ENCODE measurements at places on chromosomes 1 and 21. TPM values are rescaled to one million over a fixed set of nuclear protein-coding genes. Genes with fewer than 3 reads are reported as not detected.

DNA sequence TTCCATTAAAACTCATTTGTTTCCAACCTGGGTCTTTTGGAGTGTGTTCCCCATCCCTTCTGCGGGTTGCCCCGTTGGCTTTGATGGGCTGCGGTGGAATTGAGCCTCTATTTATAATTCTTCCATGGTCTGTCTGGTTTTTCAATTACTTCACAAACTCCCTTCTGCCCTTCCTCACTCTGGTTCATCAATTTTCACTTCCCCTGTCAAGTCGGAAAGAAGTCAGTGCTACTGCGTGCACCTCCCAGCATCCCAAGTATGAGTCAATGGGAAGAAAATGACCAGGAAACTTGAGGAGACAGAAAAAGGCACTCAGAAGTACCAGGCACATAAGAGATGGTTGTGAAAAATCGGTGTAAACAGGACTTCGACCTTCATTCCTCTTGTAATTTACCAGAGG, 126.2 kb downstream of the KAZN start:
- no peaks in the 10 kb centered on the region for H3K36me3 ChIP-seq
- H3K4me3 ChIP-seq = no peak overlapping the region
- no peak overlapping the region for H3K27ac ChIP-seq

- H3K27ac ChIP-seq = peak overlapping the region; percentile 80
- no peak for DNase-seq
- no peaks in the 10 kb centered on the region for H3K27me3 ChIP-seq
- H3K4me3 ChIP-seq = peak overlapping the region; percentile 78
- H3K4me1 ChIP-seq = peaks cover 74% of the 10 kb centered on the region
- peaks cover 42% of the 10 kb centered on the region for H3K36me3 ChIP-seq
Measured at GRCh38 chr21:17794518-17795145, 24.5 kb downstream of the C21orf91 start.

DNA sequence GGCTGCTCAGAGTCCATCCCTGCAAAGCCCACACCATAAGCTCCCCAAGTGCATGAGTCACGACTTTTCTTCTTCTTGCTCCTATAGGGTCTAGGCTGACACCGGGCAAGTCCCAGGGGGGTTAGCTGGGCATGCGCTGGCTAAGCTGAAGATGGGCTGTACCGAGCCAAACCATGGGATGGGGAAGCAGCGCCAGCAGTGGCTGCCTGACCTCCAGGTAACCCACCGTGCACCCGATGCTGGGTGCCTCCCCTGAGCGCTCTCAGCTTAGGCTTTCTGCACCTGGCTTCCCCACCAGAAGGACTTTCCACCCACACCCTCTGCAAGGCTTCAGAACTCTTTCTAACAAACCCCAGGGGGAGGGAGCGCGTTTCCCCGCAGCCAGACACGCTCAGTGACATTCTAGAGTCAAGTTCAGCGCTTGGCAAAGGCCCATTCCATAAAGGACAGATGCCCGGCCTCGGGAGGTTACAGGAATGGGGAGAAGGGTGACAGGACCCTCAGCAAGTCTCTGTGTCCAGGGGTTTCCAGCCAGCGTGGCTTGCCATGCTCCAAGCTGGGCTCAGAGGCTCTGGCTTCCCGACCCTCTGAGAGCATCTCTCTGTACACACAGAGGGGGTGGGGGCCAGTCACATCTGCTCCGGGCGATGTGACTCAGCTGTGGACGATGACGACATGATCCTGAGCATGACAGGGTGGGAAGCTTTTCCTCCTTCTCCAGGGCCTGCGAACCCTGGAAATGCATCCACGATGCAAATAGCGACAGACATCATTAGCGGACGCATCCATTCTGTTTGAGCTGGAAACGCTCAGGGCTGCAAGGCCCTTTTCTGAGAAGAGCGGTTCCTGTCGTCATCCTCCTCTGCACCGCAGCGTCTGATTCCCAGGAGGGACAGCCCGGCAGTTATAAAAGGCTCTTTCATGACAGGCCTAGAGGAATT, 107.8 kb downstream of the SIK1 start:
- H3K36me3 ChIP-seq = no peaks in the 10 kb centered on the region
- H3K4me3 ChIP-seq = no peak overlapping the region
- H3K4me1 ChIP-seq = no peaks in the 10 kb centered on the region

GRCh38 chr1:31645274-31645568, 545 bp upstream of the PEF1 start:
- no peak for DNase-seq
- peaks cover 9% of the 10 kb centered on the region for H3K36me3 ChIP-seq
- peaks cover 21% of the 10 kb centered on the region for H3K4me1 ChIP-seq
- H3K27ac ChIP-seq = peak overlapping the region; percentile 100
- peak overlapping the region; percentile 96 for H3K4me3 ChIP-seq

DNA sequence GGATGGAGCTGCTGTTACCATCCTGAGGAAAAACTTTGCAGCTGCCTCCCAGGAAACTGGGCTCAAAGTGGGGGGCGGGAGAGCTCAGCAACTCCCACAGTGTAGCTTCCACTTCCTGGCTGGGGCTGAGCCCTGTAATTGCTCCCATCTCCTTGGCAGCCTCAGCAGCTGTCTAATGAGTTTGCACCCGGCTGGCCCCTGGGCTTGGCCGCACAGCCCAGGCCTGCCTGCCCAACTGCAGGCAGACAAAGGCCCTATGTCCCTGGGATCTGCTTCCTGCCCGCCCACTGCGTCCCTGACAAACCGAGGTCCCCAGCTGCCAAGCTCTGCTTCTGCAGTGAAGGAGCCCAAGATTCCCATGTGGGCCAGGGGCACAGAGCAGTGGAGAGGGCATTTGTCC, 30.1 kb downstream of the EDN2 start:
- H3K27me3 ChIP-seq = peaks cover 8% of the 10 kb centered on the region
- H3K4me3 ChIP-seq = no peak overlapping the region
- H3K36me3 ChIP-seq = no peaks in the 10 kb centered on the region
- DNase-seq = no peak

Gene S100A7
- not detected for total RNA-seq

- H3K27me3 ChIP-seq = no peaks in the 10 kb centered on the region
- H3K4me3 ChIP-seq = no peak overlapping the region
- peaks cover 14% of the 10 kb centered on the region for H3K36me3 ChIP-seq
- no peak for DNase-seq
- H3K4me1 ChIP-seq = peaks cover 35% of the 10 kb centered on the region
- peak overlapping the region; percentile 35 for H3K27ac ChIP-seq
Measured at GRCh38 chr1:185406006-185406690, 89.1 kb upstream of the IVNS1ABP start.

Gene NADK
- 95.5 TPM for total RNA-seq

DNA sequence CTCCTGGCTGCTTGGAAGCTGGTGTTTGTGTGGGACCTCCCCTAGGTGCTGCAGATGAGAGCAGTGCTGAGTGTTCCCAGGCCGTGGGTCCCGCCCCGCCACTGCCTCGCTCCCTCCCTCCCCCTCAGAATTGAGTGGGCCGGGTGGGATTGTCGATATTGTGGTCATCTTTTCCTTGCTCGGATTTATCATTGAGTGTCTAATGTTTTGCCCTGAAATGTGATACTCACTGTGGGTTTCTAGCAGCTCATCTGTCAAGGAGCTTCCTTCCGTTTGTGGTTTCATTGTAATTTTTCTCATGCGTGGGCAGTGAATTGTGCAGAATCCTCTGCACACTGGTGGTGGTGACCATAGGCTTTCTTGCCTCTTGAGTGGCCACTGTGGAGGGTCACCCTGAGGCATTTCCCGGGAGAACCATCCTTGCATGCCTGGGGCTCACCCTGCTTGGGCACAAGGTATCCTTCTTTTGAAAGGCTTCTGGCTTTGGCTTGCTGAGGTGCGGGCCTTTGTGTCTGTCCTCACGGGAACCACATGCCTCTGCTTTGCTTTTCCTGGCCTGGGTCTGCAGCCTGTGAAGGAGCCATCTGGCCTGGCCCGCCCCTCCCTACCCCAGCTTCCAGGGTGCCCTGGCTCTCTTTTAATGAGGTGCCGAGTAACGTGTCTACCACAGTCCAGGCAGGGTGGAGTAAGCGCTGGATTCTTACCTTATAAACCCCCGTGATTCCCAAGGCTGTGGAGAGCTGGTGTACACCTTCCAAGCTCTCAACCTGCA, 25.6 kb downstream of the SLX9 start:
- peak; percentile 18 for DNase-seq
- no peaks in the 10 kb centered on the region for H3K27me3 ChIP-seq
- peaks cover 20% of the 10 kb centered on the region for H3K4me1 ChIP-seq
- H3K27ac ChIP-seq = peak overlapping the region; percentile 15

Gene NR1I3
- total RNA-seq = not detected

DNA sequence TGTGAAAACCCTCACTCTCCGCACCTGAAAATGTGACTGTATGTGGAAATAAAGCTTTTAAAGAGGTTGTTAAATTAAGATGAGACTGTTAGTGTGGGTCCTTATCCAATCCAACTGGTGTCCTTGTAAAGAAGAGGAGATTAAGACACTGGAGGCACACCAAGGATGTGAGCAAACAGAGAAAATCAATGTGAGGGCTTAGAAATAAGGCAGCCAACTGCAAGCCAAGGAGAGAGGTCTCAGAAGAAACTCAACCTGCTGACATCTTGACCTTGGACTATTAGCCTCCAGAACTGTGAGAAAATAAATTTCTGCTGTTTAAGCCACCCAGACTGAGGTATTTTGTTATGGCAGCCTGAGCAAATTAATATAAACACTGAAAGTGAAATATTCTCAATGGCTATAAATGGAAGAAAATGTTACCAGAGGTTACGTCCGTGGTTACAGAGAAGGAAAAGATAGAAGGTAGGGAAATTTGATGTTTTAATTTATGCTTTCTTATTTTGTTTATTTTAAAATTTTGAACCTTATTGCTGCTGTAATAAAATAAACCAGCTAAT, 22.4 kb upstream of the WLS start:
- H3K4me3 ChIP-seq = no peak overlapping the region
- no peaks in the 10 kb centered on the region for H3K4me1 ChIP-seq
- H3K27ac ChIP-seq = no peak overlapping the region
- H3K27me3 ChIP-seq = no peaks in the 10 kb centered on the region

Gene PADI4
- total RNA-seq = 0.17 TPM

DNA sequence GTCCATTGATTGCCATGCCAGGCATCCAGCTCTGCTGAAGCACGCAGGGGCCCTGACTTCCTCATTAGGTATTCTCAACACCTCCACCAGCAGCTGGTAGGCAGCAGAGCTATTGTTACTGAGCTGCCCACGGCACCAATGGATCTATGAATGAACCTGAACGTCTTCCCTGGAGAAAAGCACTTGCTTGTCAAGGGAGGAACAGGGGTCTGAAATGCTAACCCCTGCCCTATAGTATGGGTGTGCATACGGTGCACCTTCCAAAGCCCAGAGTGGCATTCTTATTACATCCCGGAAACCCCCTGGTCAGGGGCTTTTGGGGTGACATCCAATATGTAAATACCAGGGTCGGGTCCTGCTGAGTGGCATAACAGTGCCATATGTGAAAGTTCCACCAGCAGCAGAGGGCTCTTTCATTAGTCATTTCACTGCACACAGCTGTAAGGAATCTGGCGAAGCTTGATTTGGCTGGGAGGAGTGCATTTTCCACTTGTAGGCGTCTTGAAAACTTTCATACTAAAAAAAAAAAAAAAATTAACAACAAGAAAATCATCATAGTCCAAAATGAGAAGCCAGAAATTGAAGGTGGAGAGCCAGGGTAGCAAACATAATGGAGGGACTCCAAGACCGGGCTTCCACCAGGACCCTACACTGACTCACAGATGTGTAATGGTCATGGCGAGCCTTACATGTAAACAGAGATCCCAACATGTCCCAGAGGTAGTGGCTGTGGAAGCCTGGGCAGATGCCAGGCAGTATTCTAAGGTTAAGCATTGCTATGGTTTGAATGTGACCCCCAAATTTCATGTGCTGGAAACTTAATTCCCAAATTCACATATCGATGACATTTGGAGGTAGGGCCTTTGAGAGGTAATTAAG, 58.8 kb upstream of the PRDX6 start:
- no peak overlapping the region for H3K27ac ChIP-seq
- DNase-seq = no peak
- no peaks in the 10 kb centered on the region for H3K27me3 ChIP-seq
- peaks cover 4% of the 10 kb centered on the region for H3K36me3 ChIP-seq
- H3K4me3 ChIP-seq = no peak overlapping the region

Gene ZMYND12
- total RNA-seq = not detected

Gene IFI44
- 26.9 TPM for total RNA-seq

Gene TAS1R3
- 0.34 TPM for total RNA-seq

Gene PIGR
- not detected for total RNA-seq

Data from activated T-helper 1 cell treated with anti-CD3 and anti-CD28 coated beads, Interleukin-12 subunit alpha, Interleukin-12 subunit beta, Interleukin-2, Interleukin-4 antibody, amounts not matched to agents 30 ng/mL and 10 ng/mL and 1 ng/mL, durations not matched to agents 14 hours and 24 hours and 36 hours (primary cell).